Choroid plexus epithelial cell (primary cell): ENCODE measurements at places on chromosomes 7 and 10.

DNA sequence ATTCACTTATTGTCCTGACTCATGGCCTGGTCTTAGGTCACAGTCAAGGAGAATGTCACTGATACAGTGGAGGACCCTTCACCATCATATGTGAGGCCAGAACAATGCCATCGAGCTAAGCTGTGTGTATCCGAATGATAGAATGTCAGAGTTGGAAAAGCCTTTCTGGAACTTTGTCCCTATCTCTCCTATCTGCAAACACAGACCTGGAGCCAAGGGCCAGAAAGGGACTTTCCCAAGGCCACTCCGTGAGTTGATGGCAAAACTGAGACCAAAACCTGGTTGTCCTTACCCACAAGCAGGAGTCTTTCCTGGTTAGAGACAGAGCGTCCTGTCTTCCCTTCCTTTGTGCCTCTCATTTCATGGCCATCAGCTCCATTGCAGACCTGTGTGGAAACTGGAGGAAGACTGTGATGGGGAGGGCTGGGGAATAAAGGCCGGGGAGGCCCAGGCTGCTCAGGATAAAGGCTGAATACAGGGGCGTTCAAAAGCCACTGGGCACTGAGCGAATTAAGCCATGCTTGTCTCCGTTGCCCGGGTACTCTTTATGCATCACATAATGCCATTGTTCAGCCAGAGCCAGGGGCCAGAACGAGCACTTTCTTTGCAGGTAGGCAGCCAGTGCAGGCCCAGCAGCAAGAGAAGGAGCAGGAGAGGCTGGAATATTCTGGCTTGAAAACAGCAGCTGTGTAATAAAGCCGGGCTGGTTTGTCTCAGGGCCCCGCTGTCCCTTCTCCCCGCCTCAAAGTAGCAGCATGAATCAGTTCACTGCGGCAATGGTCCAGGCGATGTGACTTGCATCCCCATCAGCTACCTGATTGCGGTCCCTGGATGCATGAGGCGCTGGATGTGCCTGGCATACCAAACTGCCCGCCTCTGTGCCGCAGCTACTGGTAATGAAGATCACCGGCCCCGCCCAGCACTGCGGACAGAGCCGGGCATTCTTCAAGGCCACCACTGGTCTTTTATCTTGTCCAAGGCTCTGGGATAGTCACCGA, 143.0 kb downstream of the RPS24 start:
- no peak for DNase-seq

DNA sequence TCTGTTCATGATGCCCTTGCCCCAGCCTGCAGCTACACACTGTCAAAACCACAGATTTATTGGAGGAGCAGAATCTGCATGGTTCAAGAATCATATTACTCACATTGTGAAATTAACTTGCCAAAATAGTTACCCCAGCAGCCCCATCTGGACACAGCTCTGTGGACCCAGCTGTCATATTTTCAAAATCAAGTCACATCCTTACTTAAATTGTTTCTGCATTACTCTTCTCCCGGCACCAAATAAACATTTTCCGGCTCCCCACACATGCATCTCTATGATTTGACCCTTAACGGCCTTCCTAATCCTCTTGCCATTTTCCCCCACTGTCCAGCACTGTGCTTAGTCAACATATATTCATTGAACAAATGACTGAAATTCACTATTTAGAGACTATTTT, 43.8 kb upstream of the GPR26 start:
- DNase-seq, result no peak

GRCh38 chr10:22727663-22728062, 13.3 kb upstream of the PIP4K2A start:
- no peak for DNase-seq

DNA sequence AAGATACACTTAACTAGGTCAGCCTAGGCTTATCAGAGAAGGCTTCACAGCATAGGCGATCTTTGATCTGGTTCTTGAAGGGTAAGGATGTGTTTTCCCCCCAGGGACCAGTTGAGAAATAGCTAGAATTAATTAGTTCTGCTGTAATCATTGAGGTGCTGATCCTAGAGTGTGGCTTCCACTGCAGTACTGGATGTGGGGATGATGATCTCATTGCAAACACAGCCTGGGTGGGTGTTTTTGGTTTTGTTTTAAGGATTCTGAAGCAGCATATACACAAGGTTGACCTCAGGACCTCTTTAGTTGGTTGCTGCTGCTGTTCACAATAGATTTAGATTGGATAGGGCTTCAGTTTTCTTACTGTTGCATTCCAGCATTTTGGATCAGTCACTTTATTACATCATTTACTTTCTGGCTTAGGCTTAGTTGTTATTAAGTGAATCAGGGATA, 159.7 kb downstream of the AUTS2 start:
- peak; percentile 23 for DNase-seq

GRCh38 chr10:12887780-12888179, 113.7 kb downstream of the CCDC3 start:
- no peak for DNase-seq
